ENCODE measurements at places on chromosomes 3 and 15.

- peak; percentile 90 for DNase-seq
Measured at GRCh38 chr3:13546667-13547171, 2.2 kb upstream of the FBLN2 start.

DNA sequence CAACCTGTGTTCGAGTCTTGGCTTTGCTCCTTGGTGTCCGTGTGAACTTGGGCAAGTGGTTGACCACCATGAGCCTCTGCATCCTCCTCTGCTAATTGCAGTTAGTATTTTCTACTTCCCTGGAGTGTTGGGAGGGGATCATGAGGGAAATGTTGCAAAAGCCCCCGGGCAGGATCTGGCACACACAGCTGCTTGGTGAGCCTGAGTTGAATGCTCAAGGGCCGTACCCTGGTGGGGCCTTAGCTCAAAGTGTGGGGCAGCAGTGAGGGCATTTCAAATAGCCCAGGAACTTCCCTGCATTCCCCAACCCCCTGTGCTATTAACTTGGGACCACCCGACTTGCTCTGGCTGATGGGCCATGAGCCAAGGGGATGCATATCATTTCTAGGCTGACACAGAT lies 94.9 kb upstream of the SLC6A11 start:
- no peak for DNase-seq

- DNase-seq = peak; percentile 88
Measured at GRCh38 chr15:63089260-63090043, 32.2 kb upstream of the LACTB start.

DNA sequence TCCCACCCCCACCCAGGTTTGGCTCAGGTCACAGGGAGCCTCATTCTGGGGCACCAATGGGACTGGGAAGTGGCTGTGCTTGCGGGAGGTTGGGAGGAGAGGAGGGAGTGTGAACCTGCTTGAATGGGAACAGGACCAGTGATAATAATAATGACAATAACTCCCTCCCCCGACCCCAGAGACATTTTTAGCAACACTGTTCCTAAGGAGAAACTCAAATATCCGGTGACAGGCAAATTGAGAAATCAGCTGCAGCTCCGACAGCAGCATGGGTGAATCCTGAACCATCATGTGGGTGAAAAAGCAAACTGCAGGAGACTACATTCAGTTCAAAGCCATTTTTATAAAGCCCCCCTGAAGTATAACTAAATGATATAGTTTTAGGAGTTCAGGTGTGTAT lies 11.6 kb upstream of the RPL29 start:
- DNase-seq = no peak

DNA sequence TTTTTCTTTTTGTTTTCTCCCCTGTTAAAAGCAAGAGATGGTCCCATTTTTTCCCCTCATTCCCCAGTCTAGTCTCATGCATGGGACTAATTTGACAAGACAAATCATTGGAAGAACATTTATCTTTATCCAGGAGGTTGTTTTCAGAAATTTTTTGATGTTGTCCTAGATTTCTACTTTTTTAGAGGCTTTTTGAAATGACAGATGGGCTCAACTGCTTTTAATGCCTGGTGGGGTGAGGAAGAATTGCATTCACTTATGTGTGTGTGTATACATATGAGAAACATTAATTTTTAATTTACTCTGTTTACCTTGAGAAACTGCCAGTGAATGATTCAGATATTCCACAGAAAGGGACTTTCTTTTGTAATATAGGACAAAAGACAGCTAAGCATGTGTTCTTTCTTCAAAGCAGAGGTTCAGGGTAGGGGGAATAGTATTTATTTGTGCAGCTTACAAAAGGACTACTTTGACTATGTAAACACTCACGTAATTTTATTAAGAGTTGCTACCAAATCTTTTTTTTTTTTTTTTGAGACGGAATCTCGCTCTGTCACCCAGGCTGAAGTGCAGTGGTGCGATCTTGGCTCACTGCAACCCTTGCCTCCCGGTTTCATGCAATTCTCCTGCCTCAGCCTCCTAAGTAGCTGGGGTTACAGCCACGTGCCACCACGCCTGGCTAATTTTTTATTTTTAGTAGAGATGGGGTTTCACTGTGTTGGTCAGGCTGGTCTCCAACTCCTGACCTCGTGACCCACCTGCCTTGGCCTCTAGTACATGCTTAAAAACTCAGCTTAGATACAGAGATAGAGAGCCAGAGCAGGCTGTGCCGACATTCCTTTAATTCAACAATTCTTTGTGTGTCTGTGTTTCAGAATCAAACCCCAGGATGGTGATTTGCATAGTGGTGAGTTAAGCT lies 130.1 kb upstream of the RARB start:
- DNase-seq = no peak

DNA sequence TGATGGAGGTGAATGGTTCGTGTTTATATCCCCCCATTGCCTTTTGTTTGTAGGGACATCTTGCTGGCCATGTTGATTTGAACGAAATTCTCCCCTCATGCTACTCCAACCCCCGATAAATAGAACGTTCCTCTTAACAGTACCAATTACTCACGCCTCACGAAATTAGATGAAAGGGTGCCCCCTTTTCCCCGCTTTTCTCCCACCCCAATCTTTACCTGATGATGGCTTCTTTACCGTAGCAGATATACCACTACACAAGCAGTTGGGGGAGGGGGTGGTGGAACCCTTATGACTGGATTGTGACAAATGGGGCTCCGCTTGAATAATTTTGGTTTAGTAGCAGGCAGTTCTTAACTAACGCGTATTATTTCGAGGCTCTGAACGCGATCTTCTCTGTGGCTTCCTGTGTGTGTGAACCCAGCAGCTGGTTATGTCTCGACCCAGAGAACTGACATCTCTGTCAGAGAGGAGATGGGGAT lies 1.1 kb downstream of the PIAS1 start:
- peak; percentile 25 for DNase-seq

- DNase-seq = no peak
Measured at GRCh38 chr15:90718232-90718631, 1.1 kb downstream of the BLM start.

DNA sequence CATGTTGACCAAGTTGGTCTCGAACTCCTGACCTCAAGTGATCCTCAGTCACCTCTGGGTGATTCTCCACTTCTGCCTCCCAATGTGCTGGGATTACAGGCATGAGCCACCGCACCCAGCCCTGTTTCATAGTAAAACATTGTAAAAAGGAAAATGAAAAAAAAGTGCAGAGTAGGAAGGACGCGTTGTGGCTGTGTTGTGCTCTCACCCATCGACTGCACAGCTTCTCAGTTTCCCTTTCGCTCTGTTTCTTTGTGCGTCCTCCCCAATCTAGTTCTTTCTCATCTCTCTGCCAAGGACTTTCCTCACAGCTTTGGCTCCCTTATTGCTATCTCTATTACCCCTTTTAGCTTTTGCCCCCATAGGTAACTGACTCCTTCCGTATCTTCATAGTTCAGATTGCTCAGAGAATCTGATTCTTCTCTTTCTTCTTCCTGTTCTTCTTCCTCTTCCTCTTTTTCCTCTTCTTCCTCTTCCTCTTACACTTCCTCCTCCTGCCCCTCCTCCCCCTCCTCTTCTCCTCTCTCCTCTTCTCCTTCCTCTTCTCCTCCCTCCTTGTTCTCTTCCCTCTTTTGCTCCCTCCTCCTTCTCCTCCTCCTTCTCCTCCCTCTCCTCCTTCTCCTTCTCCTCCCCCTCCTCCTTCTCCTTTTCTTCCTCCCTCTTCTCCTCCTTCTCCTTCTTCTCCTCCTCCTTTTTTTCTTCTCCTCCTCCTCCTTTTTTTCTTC lies 81.1 kb upstream of the VGLL4 start:
- no peak for DNase-seq

GRCh38 chr3:118577055-118577777 lies 457.4 kb downstream of the IGSF11 start:
- no peak for DNase-seq

- DNase-seq = no peak
Measured at GRCh38 chr15:46231786-46232185, 597.0 kb downstream of the SQOR start.

GRCh38 chr3:40754994-40755393 lies 230.2 kb downstream of the ZNF621 start:
- DNase-seq = no peak

DNA sequence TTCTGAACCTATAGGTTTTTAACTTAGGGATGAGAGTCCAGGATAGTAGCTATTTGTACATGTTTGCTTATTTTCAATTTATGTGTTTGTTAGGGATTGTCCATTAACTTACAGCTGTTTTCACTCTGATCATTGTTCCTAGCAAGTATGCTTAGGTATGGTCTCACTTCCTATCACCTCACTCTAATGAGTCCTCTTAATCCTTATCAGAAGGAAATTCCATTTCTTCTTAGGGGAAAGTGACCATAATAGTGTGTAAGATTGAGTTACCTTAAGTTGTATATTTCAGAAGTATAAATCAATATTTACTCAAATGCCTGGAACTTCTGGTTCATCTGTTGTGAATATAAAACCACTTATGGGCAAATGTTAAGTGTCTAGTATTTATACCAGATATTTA lies 53.0 kb downstream of the PIAS1 start:
- no peak for DNase-seq

- no peak for DNase-seq
Measured at GRCh38 chr3:138222942-138223287, 35.8 kb downstream of the ARMC8 start.

GRCh38 chr3:189786479-189787064 lies 155.4 kb downstream of the TP63 start:
- no peak for DNase-seq

DNA sequence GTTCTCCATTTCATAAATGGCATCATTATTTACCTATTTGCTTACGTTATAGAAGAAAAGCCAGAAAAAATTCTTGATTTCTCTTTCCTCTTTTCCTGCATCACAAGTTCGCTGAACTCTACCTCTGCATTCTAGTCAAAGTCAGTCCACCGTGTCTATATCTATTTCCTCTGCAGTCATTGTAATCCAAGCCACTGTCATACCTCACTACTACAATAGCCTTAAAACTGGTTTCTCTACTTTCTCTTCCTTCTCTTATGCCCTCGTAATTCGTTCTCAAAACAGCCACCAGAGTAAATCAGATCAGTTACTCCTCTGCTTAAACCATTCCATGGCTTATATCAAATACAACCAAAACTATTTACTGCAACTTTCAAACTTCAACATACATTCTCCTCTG lies 13.4 kb upstream of the FAM81A start:
- DNase-seq = no peak

DNA sequence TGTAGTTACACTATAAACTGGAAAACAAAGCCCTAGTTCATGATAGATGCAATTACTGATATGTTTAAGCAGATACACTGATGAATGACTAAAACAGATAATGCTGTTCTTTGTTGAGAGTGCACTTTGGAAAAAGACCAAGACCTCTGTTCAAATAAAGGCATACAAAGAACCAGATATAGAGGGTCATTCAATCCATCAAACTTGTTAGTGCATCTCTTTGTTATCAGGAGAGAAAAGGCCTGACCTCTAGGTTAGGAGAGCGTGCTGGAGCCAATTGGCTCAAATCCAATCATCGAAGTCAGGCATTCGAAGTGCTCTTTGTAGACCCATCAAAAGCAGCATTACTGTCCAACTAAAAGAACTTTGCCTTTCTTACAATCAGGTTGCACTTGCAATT lies 124.2 kb downstream of the TFG start:
- no peak for DNase-seq

- no peak for DNase-seq
Measured at GRCh38 chr3:135117977-135118376, 322.9 kb downstream of the EPHB1 start.

GRCh38 chr3:34212656-34213055 lies 414.2 kb downstream of the PDCD6IP start:
- no peak for DNase-seq

- DNase-seq = no peak
Measured at GRCh38 chr3:174700736-174701135, 158.4 kb upstream of the NAALADL2 start.

GRCh38 chr3:107985496-107985895 lies 105.3 kb downstream of the CD47 start:
- DNase-seq = no peak

DNA sequence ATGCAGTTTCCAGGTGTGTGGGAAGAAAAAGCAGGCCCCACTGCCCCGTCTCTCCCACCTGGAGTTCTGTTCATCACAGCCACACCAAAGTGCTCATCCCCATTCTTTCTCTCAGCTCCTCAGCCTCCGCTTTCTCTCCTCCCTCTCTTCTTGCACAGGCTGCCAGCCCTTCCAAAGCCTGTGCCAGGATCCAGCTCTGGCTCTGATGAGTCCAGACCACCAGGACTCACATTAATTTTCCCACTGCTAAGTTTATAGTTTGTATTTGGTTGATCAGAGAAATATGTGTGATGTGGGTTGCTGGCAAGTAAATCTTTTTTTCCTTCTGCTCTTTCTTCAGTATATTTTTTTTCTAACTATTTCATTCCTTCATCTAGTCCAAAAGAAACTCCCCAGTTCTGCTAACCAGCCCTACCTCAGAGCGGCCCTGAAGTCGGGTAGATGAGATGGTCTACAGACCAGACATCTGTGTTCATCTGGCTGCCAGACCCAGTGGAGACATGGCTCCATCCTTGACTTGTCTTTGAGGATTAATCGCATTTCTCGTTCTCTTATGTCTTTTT lies 49.8 kb downstream of the BOC start:
- no peak for DNase-seq

- DNase-seq = no peak
Measured at GRCh38 chr3:197603317-197603933, 47.7 kb upstream of the BDH1 start.

DNA sequence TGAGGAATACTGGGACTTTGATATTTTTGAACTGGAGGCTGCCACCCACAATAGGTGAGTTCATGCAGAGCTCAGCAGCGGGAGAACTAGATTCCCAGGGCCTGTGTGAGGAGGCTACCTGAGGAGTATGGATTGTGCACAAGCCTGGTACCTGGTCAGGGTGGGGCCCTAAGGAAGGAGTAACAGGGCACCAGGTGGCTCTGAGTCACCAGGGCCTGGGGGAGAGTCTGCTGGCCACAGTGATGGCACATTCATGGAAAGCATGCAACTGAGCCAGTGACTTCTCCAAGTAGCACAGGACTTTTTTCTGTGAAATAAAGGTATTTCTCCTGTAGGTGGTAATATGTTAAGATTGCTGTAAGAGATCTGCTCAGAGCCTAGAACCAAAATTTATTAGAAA lies 134.4 kb downstream of the PDE8A start:
- DNase-seq = no peak

DNA sequence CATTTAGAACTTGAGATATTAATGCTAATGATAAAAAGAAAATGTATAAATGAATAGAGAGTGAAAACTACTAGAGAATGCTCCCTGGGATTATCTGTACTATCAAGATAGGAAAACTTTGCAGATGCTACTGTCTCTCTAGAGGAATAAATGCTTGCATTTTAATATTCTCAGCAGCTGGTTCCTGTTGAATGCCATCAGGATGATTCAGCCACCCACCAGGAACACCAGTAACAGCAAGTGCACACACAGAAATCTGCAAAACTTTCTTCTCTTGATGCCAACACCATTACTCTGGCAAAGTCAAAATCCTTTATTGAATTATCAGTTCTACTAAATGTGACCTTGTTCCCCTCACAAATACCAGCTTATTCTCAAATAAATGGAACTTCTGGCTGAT lies 148.4 kb downstream of the TIGIT start:
- DNase-seq = no peak

DNA sequence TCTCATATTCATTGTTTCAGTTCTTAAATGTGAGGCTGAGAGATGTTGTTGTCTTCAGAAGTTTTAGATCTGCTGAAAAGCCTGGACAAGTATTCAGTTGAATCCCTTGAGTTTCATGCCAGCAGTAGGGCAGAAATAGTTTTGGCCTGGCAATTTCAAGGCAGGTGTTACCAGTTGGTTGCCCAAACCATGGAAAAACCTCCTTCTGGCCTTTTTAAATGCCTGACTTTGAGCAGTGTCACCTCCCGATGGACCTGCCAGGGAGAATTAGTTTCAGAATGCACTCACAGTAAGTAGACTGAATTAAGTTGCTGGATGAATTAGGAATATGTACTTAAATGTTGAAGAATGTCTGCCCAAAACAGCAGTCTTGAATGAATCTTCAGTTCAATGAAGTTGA lies 383.1 kb downstream of the KCNH8 start:
- no peak for DNase-seq
